ENCODE measurements at places on chromosomes 1 and 21. TPM values are rescaled to one million over a fixed set of nuclear protein-coding genes. Genes with fewer than 3 reads are reported as not detected.

Gene EPHA2
- total RNA-seq, result 40.3 TPM

Gene ACKR1
- 0.17 TPM for total RNA-seq

Gene OVAAL
- total RNA-seq, result not detected

Gene ERICH3
- 0.29 TPM for total RNA-seq

Gene AK5
- total RNA-seq, result 3.4 TPM

Gene CNIH3
- 4.5 TPM for total RNA-seq

Gene CADM3
- total RNA-seq, result 5.8 TPM

Gene TRAF3IP3
- total RNA-seq, result 1.7 TPM

Gene GPR3
- 1.3 TPM for total RNA-seq

Gene SLAMF7
- total RNA-seq, result 0.48 TPM

Gene TMOD4
- 1.9 TPM for total RNA-seq

Gene KIF14
- 12.8 TPM for total RNA-seq

Gene CELA3B
- total RNA-seq, result not detected

Gene CDCP2
- not detected for total RNA-seq

Gene DLGAP3
- total RNA-seq, result 1.0 TPM

Gene SPATA1
- total RNA-seq, result 1.8 TPM

GRCh38 chr1:172918478-172918877, 132.3 kb downstream of the TNFSF18 start:
- no peak for DNase-seq

GRCh38 chr1:206714331-206715058, 29.8 kb downstream of the MAPKAPK2 start:
- DNase-seq, result no peak

- peak; percentile 79 for DNase-seq
Observed at GRCh38 chr1:209652873-209653401, 712 bp upstream of the LAMB3 start.

- DNase-seq, result no peak
Observed at GRCh38 chr1:115219927-115220326, 118.1 kb downstream of the NGF start.

GRCh38 chr1:169859001-169859400, 34.7 kb downstream of the SCYL3 start:
- no peak for DNase-seq

- no peak for DNase-seq
Observed at GRCh38 chr1:42983693-42984092, 25.0 kb upstream of the SLC2A1 start.

- no peak for DNase-seq
Observed at GRCh38 chr1:64183395-64184002, 19.9 kb upstream of the UBE2U start.

DNA sequence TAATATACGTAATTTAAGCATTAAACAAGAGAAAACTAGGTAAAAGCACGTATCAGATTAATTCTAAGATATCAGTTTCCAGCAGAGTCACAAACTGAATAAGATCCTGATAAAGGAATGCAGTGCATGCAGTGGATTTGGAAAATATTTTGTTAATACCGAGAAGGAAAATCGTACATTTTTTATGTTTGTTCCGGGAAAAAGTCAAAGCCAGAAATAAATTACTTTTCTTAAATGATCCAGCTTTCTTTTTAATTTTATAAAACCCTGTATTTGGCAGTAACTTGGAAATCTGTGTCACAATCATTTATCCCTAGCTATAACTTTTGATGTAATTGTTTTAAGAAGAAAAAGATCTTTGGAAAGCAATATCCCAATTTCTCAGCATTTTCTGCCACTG, 955 bp downstream of the PALMD start:
- no peak for DNase-seq

GRCh38 chr21:42391297-42391696, 4.6 kb downstream of the TMPRSS3 start:
- no peak for DNase-seq

DNA sequence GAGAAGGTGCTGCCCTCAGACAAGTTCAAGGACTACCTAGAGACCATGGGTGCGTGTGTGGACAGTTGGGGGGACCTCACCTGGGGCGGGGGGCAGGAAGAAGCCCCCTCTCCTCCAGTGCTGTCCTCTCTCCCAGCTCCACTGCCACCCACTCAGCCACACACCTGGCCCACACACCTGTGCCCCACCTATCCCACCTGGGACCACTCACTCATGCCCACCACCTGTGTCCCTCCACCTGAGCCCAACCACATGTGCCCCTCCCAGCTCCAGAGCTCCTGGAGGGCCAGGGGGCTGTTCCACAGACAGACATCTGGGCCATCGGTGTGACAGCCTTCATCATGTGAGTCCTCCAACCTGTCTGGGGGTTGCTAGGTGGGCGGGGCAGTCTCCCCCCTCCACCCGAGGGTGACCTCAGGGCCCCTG, 29.0 kb downstream of the TRIM11 start:
- no peak for DNase-seq

DNA sequence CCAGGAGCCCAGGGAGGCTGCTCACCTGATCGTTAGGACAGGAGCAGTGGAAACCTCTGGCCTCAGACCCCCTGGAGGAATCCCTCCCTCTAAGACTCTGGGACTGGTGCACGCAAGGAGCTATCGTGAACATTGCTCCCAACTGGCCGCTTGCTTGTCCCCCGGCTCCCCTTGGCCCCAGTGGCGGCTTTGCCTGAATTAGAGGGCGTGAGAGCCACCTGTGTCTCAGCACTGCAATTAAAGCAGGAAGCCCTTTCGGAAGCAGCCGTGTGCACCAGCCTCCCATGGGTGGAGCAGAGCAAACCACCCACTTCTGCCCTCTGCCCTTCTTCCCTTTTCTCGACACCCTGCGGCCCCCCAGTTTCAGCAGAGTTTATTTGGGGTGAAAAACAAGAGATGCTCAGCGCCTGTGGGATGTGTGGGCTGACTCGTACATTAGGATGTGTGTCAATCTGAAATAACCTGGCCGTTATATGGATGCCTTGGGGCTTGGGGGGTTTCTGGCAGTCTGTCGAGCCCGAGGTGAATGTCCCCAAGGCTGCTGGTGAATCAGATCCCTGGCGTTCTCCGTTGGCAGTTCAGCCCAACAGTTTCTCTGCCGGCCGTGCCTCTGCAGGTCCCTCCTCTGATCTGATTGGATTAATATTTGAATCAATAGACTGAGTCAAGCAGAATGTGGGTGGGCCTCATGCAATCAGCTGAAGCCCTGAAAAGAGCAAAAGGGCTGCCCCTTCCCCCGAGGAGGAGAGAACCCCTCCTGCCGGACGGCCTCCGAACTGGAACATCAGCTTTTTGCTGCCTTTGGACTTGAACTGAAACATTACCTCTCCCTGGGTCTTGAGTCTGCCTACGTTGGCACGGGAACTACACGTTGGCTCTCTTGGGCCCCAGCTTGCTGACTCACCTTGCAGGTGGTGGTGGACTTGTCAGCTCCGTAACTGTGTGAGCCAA, 7.3 kb upstream of the UMODL1 start:
- no peak for DNase-seq

- no peak for DNase-seq
Observed at GRCh38 chr1:154434346-154435085, 29.4 kb downstream of the IL6R start.

DNA sequence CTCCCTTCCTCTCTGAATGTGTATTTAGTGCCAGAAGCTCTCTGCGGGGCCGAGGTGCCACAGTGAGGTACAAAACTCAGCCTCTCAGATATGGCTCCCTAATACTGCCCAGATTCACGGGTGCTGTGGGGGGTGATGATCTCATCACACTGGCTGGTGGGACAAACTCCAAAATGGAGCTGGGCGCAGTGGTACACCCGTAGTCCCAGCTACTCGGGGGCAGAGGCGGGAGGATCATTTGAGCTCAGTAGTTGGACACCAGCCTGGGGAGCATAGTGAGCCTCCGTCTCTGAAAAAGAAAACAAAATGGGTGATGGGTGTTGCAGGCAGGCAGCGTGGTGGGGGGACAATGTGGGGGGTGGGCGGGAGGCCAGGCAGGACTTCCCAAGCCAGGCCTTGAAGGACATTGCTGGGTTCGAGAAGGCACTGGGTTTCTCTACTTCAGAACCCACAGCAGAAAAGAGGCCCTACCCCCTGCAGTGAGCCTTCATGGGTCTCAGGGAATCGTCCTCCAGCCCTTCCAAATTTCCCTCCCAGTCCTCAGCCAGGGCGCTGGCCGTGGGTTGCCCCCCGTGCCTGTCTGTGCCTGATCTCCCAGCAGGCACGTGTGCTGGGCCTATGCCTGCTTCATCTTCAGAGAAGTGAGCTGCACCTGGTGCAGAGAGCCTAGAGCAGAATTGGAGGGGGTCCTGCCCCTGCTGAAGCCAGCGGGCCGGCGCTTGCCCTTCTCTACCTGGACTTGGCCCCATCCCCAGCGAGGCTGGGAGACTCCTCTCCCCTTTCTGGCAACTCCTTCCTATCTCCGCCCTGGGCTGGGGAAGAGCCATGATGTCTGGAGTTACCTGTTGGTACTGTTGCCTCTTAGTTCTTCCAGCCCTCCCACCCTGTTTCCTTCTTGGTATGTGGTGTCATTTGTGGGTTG, 14.0 kb downstream of the H6PD start:
- no peak for DNase-seq

DNA sequence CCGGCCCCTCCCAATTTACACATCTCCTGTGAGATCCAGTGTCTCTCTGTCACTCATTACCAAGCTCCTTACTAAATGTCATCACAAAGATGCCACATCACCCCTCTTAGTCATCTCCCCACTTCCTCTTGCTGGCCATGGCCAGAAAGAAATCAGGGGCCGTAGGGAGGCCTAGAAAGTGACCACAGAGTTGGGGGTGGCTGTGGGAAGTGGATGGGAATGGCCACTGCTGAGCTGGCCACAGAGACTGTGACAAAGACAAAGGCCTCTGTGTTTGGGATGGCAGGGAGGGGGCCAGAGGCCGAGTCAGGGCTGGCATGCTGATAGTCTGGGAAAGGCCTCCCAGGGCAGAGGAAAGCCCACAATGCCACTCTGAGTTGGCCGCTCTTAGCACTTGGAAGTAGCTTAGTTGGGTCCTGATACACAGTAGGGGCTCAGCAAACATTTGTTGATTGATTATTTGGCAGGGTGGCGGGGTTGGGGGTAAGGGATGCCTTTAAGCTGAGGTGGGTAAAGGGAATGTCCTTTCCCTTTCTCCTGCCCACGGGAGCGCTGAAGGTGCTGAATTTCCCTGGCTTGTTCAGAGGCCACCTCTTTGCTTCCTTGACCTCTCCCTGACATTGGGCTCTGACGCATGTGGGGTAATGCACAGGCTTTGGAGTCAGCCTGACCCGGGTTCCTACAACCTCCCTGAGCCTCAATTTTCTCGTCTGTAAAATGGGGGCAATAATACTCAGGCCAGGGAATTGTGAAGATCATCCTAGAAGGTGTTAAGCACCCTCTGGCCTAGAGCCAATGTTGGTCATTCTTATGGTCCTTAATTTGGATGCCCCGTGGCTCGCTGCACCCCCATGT, 13.2 kb downstream of the NAV1 start:
- no peak for DNase-seq

GRCh38 chr1:40081871-40082270, 15.2 kb downstream of the PPT1 start:
- no peak for DNase-seq

GRCh38 chr1:228095161-228095560, 8.0 kb downstream of the C1orf35 start:
- DNase-seq, result no peak

Measured in type B pancreatic cell (in vitro differentiated cells).